Jurkat, Clone E6-1 (cell line): ENCODE measurements at places on chromosomes 12 and 14.

DNA sequence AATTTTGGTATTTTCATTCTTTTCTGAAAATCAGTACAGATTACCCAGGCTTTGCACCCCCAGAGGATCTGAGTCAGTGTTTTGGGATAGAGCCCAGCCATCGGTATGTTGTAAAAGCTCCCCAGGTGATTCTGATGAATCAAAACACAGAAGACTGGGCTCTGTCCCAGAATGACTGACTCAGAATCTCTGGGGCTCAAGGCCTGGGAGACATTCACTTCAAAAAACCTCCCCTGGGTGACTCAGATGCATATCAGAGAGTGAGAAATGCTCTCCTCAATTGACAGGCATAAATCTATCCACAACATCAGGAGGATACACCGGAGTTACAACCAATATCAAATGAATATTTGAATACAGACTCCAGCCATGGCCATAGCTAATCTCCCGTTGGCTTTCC, 32.6 kb downstream of the SLC35F4 start:
- DNase-seq, result no peak

DNA sequence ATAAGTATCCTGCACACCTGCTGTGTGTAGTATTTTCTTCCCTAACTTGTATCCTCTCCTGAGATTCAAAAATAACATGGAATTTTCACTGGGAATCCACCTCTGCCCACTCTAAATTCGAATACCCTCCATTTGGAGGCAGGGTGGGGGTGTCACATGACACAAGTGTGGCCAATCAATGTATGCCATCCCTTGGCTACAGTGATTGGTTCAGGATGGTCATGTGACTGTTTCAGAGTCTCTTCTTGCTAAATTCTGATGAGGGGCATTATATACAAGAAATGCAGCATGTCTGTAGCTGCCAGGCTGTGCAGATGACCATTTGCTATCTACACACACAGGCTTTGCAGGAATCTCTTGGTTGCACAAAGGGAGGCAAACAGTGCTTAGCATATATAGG, 86.8 kb upstream of the TMEM132C start:
- no peak for DNase-seq

- DNase-seq, result no peak
Measured at GRCh38 chr12:5733136-5733755, 211.8 kb downstream of the ANO2 start.

- DNase-seq, result no peak
Measured at GRCh38 chr12:8913702-8914032, 642 bp upstream of the PHC1 start.

DNA sequence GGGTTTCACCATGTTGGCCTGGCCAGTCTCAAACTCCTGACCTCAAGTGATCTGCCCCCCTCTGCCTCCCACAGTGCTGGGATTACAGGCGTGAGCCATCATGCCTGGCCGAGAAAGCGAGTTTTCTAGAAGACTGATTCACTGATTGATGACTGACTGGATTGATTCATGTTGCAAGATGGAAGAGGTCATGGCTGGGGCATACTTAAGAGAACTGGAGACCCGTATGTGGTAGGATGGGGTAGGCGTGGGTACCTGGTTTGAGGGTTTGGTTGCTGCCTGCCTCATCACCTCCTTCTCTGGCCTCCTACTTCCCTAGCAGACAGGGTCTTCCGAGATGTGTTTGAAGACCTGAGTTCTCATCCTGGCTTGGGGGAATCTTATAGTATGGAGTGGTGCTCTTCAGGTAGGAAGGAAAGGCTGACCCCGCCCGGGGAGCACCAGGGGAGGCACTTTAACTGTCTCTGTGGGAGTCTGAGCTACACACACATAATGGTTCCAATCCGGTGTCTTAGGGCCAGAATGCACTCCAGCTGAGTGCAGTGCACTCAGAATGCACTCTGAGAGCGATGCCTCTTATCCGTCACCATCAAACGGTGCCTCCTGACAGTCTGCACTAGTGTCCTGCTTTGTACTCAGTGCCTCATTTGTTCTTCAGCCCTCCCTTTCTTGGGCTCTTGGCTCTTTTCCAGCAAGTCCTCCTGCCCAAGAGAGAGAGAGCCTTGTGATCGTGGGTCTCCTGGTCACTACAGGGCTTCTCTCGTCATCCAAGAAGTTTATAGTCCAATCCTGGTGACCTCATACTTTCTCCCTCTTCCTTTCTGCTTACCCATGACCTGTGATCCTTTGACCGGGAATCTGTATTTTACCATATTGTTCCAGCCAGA, 19.7 kb downstream of the PLEKHG3 start:
- DNase-seq, result no peak

DNA sequence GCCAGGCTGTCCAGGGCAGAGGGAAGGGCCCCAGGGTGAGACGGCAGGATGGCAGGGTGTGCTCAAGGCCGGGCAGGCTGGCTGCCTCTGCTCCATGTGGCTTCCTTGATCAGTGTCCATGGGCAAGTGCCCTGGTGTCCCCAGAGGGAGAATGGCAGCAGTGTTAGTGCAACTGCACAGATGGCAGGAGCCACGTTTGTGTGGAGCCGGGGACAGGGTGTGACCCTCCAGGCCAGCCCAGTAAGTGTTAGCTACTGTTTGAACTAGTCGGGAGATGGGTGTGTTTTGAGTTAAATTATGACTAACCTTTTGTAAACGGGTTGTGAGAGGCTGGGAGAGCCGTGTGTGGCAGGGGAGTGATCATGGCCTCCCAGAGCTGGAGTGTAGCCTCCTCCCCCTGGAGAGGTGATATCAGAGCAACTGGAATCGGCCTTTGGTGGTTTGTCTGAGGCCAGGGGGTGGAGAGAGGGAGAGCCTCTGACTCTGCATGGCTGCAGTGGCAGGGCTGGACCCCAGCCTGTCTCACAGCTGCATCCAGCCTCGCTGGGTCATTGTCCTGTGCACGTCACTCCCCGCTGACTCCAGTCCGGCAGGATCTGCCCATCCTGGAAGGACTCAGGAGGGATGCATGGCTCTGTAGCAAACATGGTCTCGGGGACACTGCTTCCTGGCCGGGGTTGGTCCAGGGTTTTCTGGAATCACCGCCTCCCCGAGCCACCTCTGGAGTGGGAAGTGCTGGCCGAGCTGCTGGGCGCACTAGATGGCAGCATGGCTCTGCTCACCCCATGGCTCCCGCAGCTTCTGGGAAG, 27.8 kb downstream of the AACS start:
- DNase-seq, result no peak

- no peak for DNase-seq
Measured at GRCh38 chr14:52313462-52313861, 650 bp upstream of the PTGER2 start.

- DNase-seq, result no peak
Measured at GRCh38 chr14:56196274-56196673, 78.1 kb downstream of the PELI2 start.

GRCh38 chr12:56728139-56728861, 3.2 kb upstream of the NACA start:
- no peak for DNase-seq

DNA sequence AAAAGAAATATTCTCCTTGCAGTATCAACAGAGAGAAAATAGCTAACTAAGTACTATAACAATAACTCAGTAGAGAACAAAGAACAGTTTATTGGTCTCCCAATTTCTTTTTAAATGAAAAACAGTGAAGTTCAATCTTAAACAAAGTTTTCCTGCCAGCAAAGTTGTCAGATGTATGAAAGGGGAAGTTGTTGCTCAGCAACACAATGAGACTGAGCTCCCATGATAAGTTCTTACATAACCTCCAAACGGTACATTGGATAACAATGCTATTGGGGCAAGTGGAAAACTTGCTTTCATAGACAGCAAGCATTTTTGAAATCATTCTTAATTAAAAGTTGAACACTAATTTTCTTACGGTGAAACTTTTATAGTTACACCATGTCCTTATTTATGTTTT, 94.9 kb downstream of the ALG10B start:
- DNase-seq, result no peak

DNA sequence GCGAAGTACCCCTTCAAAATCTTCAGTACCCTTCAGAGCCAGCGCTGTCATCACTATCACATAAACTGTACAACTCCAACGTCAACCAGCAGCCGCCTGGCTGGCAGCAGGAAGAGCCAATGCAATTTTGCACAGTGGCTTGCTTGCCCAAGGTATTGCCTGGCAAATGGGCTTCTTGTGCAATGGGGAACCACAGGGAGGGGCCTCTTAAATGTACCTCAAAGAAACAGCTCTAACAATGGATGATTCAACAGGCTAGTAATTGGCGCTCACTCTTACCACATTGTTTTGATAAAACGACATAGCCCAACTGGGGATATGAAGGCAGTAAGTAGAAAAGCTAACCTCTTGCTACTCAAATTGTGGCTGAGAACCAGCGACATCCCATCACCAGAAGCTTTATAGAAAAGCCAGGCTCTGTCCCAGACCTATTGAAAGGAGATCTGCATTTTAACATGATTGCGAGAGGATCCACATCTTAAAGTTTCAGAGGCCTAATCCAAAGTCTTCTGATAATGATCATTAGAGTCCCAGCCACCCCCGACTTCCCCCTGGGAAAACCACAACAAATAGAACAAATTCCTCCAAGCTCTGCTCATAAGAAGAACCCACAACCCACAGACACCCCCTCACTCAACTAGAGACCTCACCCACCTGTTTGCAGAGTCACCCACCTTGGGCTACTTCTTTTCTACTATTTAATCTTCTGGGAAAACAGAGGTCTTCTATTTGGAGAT, 125.3 kb upstream of the HIF1A start:
- peak; percentile 67 for DNase-seq

GRCh38 chr12:5796171-5796958, 148.7 kb downstream of the ANO2 start:
- peak; percentile 28 for DNase-seq

DNA sequence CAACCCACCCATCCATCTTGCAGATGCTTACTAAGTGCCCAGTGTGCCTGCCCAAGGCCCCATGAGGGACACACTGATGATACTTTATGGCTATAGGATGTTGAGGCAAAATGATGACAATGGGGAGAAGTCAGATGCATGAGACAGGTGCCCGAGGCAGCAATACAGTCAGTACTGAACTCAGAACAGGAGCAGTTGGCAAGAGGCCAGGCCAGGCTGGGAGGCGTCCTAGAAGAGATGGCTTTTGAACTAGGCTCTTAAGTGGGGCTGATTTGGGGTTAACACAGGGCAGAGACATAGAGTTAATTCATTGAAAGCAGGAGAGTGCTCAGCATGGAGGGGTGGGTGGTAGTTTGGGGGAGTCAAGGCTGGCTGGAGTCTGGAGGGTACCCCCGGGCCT, 15.6 kb downstream of the PLBD2 start:
- DNase-seq, result no peak

DNA sequence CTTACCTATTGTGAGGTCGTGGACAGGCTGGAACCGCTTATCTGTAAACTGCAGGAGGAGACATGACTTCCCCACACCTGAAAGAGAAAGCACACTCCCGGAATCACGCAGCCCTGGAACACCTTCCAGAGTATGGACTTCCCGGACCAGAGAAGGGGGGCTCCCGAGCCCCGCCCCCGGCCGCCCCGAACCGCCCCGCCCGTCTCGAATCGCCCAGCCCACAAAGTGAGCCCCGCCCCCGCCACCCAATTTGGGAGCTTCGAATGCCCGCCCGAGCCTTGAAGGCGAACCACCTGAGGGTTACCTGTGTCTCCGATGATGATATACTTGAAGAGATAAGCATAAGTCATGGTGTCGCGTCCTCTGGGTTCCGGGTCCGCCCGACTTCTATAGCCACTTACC, 235 bp downstream of the RAB2B start:
- no peak for DNase-seq

- peak; percentile 97 for DNase-seq
Measured at GRCh38 chr12:127559349-127560040, 707.5 kb upstream of the TMEM132C start.

DNA sequence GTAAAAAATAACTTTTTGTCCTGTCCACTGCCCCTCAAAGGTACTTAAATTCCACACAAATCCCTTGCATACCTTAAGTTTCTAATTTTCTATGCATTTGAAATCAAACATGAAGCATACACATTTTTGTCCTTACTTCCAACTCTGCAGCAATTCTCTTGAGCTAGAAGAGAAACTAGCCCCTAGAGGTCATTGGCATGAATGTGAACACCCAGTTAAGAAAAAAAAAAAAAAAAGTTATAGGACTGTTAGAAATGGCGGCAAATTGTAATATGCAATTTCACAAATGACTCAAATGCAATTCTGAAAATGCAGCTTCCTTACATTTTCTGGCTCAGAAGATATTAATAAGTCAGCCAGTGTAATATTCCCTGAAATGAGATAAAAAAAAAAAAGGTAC, 4.6 kb upstream of the ESR2 start:
- DNase-seq, result no peak

- DNase-seq, result peak; percentile 7
Measured at GRCh38 chr14:76644855-76645518, 116.3 kb upstream of the VASH1 start.

DNA sequence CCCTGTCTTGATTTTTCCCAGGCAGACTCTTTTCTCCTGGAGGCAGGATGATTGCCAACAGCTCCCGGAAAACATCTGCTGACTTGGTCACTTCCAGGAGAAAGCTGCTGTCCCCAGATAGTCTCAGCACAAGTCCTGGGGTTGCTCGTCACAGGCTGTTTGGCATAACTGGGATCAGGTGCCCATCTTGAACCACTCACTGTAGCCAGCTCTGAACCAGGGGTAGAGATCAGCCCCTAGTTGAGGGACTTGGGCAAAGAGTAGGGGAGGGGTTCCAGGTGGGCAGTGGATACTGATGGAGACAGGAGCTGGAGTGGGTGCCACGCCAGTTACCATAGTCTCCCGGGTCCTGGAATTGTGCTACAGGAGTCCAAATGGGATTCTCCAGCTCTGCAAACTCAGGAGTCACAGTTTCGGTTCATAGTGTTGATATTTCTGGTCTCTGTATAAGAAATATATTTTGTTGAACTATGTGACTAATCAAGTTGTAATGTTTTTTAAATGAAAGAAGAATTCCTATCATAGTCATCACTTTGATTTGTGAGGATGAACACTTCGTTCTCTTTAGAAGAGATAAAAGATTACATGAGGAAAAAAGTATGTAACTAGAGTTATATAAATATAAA, 1154.5 kb downstream of the AACS start:
- DNase-seq, result no peak

GRCh38 chr12:4049298-4050080, 176.3 kb upstream of the PARP11 start:
- DNase-seq, result no peak

DNA sequence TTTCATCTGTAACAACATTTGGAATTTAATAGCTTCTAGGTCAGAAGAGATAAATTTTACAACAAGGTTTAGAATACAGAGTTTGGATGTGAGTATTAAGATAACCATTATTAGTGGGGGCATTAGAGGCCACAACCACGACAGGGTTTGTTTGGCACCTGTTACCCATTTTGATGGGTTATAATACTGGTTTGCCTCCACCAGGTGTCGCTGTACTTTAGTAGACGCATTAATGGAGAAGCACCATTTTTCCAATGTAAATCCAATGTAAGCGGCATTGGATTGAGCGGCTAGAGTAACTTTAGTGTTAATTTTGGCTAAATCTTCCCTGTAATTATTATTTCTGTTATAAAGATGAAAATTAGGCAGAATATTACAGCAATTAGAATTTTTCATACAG, 136.2 kb downstream of the SLCO1B3 start:
- peak; percentile 28 for DNase-seq

DNA sequence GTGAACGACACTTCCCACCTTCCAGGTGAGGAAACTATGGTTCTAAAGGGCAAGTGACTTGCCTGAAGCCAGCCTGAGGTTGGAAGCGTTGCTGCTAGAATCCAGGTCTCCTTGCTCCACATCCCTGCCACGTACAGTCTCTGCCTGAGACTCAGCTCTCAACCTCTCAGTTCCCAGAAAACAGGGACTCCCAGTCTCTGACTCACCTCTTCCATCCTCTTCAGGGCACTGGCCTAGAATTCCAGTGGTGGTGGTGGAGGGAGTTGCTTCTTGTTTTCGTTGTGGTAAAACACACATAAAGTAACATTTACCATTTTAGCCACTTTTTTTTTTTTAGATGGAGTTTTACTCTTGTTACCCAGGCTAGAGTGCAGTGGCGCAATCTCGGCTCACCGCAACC, 7.3 kb downstream of the GPR68 start:
- DNase-seq, result no peak
